ENCODE measurements at places on chromosomes 1 and 21. TPM values are rescaled to one million over a fixed set of nuclear protein-coding genes. Genes with fewer than 3 reads are reported as not detected.

DNA sequence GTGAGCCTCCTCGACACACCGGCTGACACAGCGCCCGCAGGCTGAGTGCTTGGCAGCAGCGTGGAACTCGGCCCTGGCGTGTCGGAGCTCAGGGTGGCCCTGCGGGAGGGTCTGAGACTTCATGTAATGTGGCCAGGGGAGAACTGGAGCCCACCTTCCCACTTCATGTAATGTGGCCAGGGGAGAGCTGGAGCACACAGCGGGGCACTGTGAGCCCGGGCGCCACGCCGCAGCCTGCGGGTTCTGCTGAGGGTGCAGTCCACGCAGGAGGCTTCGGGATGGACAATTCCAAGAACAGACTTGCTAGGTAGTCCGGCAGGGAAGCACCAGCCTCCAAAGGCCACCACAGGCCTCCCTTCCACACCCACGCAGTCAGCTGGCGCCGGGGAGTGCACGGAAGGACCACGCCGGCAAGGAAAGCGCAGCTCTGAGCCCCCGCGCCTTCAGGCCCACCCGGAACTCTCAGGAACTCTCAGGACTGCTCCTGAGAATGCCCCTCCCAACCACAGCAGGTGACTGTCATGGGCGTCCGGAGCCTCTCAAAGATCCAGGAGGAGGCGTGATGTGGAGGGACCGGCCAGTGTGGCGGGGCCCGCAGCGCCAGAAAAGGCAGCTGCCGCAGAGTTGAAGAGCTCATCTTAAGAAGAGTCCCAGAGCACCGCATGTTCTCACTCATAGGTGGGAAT, 19.3 kb upstream of the ADARB1 start:
- DNase-seq = no peak

DNA sequence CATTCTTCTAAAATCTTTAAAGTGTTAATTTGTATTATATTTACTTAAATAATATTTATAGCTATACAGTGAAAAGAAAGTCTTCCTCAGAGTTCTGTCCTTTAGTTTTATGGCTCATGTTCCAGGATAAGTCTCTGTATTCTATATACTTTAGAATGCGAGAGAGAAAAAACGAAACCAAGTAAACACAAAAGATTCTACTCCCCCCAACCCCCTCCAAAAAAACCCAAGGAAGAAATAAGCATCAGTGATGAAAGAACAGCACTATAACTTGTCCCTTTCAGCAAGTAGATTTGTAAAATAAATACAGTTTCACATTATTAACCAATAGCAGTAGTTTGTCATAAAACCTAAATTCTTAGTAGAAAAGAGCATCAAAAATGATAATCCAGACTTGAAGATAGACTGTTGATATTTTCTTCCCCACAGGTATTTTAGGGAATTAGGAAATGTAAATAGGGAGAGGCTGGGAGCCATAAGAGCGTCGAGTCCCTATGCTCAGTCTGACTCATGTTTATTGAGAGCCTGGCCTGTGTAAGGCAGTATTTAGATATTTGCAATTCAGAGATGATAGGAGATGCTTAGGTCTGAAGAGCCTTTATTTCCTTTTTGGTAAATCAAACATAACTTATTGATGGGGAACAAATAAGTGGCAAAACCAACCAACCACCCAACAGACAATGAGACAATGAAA, 35.5 kb downstream of the CDC14A start:
- DNase-seq = no peak

DNA sequence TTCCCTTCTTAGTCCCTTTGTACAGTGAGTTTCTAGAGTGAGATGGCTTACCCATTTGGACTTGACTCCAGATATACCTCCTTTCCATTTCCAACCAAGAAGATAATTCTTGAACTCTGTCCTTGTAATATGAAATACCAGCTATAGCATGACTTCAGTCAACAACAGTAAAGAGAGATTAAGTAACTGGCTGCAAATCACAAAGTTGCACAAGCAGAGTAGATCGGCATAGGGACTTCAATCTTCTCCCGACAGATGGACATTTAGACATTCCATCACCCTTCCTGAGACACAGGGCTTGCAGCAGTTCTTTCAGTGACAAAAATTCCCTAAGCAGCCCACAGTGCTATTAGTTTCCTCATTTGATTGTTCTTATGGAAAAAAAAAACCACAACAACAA, 44.6 kb downstream of the JAK1 start:
- peak; percentile 26 for DNase-seq

- DNase-seq = no peak
Observed at GRCh38 chr1:63818567-63819325, 44.9 kb downstream of the ROR1 start.

GRCh38 chr1:233281711-233282581, 13.6 kb downstream of the PCNX2 start:
- no peak for DNase-seq

GRCh38 chr1:172764378-172764777, 105.5 kb downstream of the FASLG start:
- peak; percentile 62 for DNase-seq

- DNase-seq = no peak
Observed at GRCh38 chr1:61079296-61079897, 3.0 kb upstream of the NFIA start.

GRCh38 chr1:67719329-67720196, 34.6 kb downstream of the GADD45A start:
- no peak for DNase-seq

DNA sequence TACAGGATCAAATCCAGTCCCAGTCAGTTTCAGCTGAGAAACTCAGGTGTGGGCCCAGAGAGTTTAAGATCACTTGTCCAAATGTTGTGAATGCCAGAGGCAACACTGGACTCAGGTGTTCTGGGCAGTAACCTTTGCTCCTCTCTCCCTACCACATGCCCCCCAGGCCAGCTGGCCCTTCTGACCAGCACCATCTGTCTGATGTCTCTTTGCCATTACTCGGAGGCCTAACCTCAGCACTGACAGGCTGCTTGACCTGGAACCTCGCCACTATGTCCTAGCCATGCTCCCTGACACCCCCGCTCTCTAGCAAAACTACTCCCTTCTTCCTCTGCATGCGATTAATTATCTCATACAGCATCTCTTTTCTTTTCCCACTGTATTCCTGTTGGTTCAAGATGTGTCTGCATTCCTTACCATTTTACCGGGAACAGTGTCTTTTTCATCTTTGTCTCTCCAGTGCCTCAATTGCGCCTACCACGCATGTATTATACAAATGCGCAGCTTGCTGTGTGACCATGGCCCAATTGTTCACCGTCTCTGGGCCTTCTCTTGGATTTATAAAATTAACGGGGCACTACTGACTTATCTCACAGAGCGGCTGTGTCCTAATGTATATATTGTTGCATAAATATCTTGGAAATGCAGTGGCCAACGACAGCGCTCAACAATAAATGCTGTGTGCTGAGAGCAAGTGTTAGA, 159.5 kb upstream of the IRF2BP2 start:
- DNase-seq = no peak

GRCh38 chr1:2340918-2341254, 50.5 kb downstream of the MORN1 start:
- DNase-seq = no peak

DNA sequence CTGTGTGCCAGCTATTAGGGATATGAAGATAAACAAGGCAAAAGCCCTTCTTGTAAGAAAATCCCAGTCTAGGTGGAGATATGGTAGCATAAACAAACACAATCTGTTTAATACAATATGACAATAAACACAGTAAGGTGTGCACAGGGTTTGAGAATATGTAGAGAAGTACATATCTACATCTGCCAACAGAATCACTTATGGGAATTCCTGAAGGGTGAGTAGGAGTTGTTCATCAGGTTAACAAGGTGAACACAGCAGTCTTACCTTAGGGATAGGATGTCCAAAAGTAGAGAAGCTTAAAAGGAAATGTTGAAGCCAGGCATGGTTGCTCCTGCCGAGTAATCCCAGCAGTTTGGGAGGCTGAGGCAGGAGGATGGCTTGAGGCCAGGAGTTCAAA, 57.7 kb upstream of the LRRC7 start:
- DNase-seq = no peak

GRCh38 chr1:56548571-56548970, 30.8 kb downstream of the PLPP3 start:
- no peak for DNase-seq

- peak; percentile 11 for DNase-seq
Observed at GRCh38 chr1:44031252-44032169, at the start of gene SLC6A9. SLC6A9 (minus strand) TSS chr1:44031462; CDS start chr1:44024277, 7,185 bp downstream.

- DNase-seq = peak; percentile 96
Observed at GRCh38 chr1:53238197-53239155, at the start of gene MAGOH. MAGOH (minus strand) TSS chr1:53238518; CDS start chr1:53238448, 70 bp downstream.

- peak; percentile 73 for DNase-seq
Observed at GRCh38 chr1:119549719-119550132, 42.7 kb downstream of the HSD3B1 start.

- DNase-seq = no peak
Observed at GRCh38 chr1:234238060-234238459, 135.2 kb upstream of the COA6 start.

DNA sequence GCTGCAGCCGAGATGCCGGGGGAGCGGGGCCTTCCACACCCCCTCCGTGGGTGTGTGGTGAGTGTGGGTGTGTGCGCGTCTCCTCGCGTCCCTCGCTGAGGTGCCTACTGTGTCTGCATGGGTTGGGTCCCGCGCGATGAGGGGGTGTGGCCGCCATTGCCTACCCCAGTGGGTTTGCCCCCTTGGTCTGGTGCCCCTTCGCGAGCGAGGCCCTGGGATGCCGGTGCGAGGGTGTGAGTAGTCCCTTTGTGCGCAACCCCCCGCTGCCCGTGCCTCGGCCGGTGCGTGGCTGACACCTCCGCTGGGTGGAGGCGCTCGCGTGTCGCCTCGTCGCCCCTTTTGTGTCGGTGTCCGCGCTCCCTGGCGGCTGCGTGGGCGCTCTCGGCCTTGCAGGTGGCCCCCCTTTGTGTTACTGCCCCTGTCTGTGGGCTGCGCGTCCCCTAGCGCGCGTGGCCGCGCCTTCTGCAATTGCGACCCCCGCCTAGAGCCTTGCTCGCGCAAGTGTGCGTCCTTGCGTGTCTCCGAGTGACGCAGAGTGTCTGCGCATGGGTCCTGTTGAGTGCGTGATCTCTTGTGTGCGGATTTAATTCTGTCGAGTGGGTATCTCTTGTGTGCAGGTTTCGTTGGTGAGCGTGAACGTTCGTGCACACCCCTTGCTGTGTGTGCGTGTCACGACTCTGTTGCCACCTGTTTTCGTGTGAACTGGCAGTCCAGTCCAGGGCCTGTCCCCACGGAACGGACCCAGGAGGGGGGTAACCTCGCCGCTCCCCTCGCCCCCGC, 553 bp downstream of the TTC3 start:
- peak; percentile 54 for DNase-seq

GRCh38 chr21:37338671-37339551, 27.7 kb upstream of the DYRK1A start:
- DNase-seq = peak; percentile 82

- no peak for DNase-seq
Observed at GRCh38 chr1:27994060-27994459, 34.3 kb downstream of the XKR8 start.

DNA sequence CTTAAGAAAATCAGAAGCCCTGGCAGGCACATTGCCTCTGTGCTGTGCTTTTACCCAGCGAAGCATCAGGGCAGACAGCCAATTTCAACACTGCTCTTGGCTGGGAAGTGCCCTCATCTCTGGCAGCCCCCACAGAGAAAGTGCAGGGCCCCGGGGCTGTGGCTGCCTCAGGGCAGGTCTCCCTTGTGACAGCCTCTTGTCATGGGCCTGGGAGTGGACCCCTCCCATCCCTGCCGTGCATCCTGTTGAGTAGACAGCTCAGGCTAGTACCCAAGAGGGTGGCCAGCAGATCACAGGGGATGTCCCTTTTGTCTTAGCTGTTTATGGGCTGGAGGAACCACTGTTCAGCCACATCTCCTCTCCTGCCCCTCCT, 23.3 kb downstream of the TTC34 start:
- no peak for DNase-seq

DNA sequence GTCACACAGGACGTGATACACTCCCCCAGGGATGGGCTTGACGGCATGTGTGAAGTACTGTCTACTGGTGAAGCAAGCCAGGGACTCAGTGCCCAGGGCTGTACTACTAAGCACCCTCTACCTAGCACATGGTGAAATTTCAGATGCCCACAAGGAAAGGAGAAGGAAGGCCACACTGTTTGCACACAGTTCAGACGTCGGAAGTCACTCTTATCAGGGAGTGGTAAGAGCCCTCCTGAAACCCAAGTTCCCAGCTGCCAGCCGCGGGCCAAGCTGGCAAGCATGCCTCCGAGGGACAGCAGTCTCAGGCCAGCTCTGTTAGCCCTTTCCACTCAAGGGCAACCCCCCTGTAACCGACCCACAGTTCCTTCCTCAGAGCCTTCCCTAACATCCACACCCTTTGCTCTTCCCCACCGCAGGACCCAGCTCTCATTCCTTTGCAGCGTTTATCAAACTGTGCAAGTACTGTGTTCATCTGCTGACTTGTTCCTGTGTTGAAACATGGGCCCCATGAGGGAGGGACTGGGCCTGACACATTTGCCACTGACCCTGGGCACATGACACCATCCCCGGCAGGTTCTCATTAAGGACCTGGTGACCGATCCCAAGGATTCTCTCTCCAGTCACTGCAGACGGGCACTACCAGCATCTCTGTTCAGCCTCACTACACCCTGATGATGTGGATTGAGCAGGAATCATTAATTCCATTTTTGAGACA, 58.5 kb downstream of the SLC66A1 start:
- DNase-seq = no peak

- DNase-seq = no peak
Observed at GRCh38 chr1:82214606-82215005, 413.9 kb downstream of the ADGRL2 start.

GRCh38 chr21:38359835-38360234, 103.0 kb downstream of the KCNJ15 start:
- DNase-seq = no peak

- no peak for DNase-seq
Observed at GRCh38 chr1:234072793-234073192, 168.3 kb downstream of the SLC35F3 start.

- DNase-seq = no peak
Observed at GRCh38 chr1:165387961-165388360, 31.4 kb upstream of the LMX1A start.

GRCh38 chr1:5994713-5995621, 2.7 kb upstream of the NPHP4 start:
- no peak for DNase-seq

DNA sequence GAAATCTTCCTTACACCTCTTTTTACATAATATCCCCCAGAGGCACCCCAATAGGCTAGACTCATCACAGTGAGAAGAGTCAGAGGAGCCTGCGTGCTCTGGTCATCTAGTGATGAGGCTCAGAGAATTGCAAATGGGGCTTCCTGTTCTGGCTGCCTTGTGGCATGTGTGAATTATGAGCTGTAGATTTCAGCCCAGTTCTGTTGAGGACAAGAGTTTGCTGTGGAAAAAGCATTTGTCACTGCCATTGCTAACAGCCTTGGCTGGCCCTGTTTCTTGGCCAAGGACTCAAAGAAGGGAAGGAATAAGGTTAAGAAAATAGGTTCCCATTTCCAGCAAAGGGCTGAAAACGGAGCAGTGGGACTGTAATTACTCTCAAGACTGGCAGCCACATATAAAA, 30.7 kb downstream of the MRAP start:
- peak; percentile 70 for DNase-seq

The BRDT gene
- not detected for total RNA-seq

The CD1E gene
- not detected for total RNA-seq

The GOLT1A gene
- under 0.01 TPM for total RNA-seq

The HSF2BP gene
- total RNA-seq = 0.44 TPM

The HSD3B2 gene
- total RNA-seq = not detected

The KIF21B gene
- total RNA-seq = 2.0 TPM

The SMCP gene
- total RNA-seq = not detected

The LCE1D gene
- total RNA-seq = not detected

The GJC2 gene
- total RNA-seq = 18.3 TPM

The SLX9 gene
- 16.3 TPM for total RNA-seq

The LAX1 gene
- not detected for total RNA-seq

The C1QA gene
- total RNA-seq = not detected

The NBPF4 gene
- not detected for total RNA-seq

The VSIG8 gene
- total RNA-seq = not detected

The ZBTB21 gene
- total RNA-seq = 2.4 TPM

The IL22RA1 gene
- not detected for total RNA-seq

The MSH4 gene
- total RNA-seq = 0.22 TPM

Measured in lung microvascular endothelial cell (primary cell).